Lung (tissue), 17 donors: ENCODE measurements at places on chromosomes 5 and 9. TPM values are rescaled to one million over a fixed set of nuclear protein-coding genes. Genes with fewer than 3 reads are reported as not detected.

SPATA31C1 gene
- not detected for total RNA-seq

- DNase-seq: no peak
Measured at GRCh38 chr9:136882109-136882946, 4.0 kb upstream of the TRAF2 start.

GRCh38 chr9:642014-642413 is 199.5 kb upstream of the DMRT1 start:
- DNase-seq: no peak

CD180 gene
- total RNA-seq: 2.6 TPM

- no peak for DNase-seq
Measured at GRCh38 chr5:127010362-127010761, 20.0 kb downstream of the MARCHF3 start.

TMOD1 gene
- total RNA-seq: 2.4 TPM

GRCh38 chr9:136943291-136944211 is 987 bp downstream of the FBXW5 start:
- no peak for DNase-seq

PCDHGB2 gene
- total RNA-seq: 10.1 TPM

- no peak for DNase-seq
Measured at GRCh38 chr5:179420476-179420875, 75.2 kb upstream of the ADAMTS2 start.

GRCh38 chr9:126773004-126773607 is 31.7 kb upstream of the ZBTB43 start:
- no peak for DNase-seq

PARP8 gene
- total RNA-seq: 59.4 TPM

GRCh38 chr9:38412751-38413150 is 11.5 kb downstream of the IGFBPL1 start:
- no peak for DNase-seq

- DNase-seq: peak; percentile 54
Measured at GRCh38 chr5:126808521-126808988, 31.6 kb downstream of the LMNB1 start.

GRCh38 chr5:71732011-71732410 is 12.9 kb downstream of the CARTPT start:
- DNase-seq: peak; percentile 26

DNA sequence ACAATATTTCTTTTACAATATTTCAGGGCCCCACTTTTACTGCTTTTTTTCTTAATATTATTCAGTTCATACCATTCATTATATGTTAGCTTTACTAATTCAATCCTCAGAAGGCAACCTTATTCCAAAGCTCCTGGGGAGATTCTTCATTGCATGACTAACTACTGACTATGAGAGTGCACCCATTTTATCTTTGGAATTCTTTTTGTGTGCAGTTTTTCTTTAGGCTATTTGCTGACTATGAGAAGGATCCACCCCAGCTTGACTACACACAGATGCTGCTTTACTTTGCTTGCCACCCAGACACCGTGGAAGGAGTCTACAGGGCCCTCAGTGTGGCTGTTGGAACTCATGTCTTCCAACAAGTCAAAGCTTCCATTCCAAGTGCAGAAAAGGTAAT is 56.9 kb upstream of the IL7R start:
- no peak for DNase-seq

CCL27 gene
- 0.55 TPM for total RNA-seq

DNA sequence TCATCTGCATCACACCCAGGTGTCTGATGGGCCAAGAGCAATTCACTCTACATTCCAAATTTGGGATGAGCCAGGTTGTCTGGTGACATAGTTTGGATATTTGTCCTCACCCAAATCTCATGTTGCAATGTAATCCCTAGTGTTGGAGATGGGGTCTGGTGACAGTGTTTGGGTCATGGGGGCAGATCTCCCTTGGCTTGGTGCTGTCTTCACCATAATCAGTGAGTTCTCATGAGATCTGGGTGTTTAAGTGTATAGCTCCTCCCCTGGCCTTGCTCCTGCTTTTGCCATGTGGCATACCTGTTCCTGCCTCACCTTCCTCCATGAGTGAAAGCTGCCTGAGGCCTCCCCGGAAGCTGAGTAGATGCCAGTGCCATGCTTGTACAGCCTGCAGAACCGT is 7.4 kb upstream of the SIL1 start:
- no peak for DNase-seq

DHFR gene
- total RNA-seq: 11.9 TPM

GRCh38 chr9:83198371-83198770 is 135.4 kb upstream of the RASEF start:
- no peak for DNase-seq

GRCh38 chr9:117453737-117454136 is 38.9 kb upstream of the ASTN2 start:
- DNase-seq: no peak

IFNE gene
- not detected for total RNA-seq

DNA sequence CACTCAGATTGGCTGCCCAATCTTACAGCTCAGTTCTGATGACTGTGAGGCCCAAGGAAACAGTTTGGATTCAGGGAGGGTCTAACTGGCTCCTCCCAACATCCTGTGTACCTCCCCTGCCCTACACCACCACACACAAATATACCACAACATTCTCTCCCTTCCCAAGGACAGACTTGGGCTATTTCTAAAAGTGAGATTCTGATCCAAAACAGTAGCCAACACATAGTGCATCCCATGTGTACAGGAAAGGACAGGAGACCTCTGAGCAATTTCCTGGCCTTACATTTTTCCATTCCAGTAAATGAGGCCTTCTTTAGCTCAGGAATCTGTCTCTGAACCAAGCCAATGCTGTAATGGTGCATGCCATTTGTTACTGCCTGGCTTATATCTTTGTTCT is 20.8 kb downstream of the ZNF366 start:
- DNase-seq: no peak

GRCh38 chr9:124771867-124772679 is 962 bp upstream of the NR6A1 start:
- peak; percentile 88 for DNase-seq

FGF1 gene
- total RNA-seq: 1.4 TPM

DNA sequence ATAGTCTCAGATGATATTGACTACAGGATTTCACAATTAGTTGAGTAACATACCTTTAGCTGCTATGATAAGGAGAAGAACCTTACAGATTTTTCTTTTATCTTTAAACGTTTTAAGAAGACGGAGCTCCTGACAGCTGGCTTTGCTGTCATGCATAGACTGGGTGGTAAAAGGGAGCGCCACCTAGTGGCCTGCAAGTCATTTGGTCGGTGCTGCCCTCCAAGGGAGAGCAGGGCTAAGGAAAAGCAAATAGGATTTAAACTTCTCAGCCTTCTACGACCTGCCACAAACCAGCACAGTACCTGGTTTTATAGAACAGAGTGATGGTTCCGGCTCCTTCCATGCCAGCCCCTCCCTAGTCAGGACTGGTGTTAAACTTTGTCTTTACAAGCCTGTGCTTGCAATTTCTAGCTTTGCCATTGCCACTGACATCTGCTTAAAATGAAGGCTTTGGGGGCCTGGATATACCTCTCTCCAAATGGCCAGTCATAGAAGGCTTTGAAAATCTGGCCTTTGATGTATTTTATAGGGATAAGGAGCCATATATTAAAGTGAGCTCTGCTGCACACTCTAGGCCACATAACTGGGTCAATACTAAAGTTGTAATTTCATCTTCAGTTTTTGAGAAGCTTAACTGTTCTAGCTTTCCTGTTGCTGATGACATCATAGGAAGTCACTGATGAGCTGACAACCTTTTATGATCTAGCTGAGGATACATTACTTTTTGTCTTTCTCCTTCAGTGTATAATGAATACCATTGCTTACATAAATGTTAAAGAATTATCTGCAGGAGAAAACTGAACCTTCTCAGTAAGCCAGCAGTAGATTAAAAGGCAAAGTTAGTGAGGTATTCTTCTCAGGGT is 31.1 kb upstream of the ADAMTSL1 start:
- DNase-seq: peak; percentile 76

GRCh38 chr5:173911623-173912022 is 23.5 kb downstream of the CPEB4 start:
- DNase-seq: no peak

DNA sequence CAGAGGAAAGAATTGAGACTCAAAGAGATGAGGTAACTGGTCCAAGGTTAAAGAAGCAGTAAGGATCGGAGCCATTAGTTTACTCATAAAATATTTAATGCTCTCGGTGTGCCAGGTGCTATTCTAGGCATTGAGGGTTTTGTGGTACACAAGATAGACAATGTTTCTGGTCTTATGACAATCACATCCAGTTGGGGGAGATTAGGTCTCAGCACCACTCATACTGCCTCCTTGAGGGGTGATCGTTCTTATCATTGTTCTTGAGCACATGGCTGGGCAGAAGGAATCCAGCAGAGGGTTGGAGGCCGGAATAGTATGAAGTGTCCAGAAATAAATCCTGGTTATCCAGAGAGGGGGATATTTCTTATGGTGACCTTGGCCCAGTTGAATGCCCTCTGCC is 40.7 kb upstream of the LCP2 start:
- no peak for DNase-seq

DNA sequence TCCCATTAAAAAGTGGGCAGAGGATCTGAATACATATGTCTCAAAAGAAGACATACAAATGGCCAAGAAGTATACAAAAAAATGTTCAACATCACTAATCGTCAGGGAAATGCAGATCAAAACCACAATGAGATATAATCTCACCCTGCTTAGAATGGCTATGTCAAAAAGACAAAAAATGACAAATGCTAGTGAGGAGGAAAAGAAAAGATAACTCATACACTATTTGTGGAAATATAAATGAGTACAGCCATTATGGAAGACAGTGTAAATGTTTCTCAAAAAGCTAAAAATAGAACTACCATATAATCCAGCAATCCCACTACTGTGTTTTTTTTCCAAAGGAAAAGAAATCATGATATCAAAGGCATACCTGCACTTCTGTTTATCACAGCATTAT is 450.7 kb downstream of the EFNA5 start:
- DNase-seq: no peak

DNA sequence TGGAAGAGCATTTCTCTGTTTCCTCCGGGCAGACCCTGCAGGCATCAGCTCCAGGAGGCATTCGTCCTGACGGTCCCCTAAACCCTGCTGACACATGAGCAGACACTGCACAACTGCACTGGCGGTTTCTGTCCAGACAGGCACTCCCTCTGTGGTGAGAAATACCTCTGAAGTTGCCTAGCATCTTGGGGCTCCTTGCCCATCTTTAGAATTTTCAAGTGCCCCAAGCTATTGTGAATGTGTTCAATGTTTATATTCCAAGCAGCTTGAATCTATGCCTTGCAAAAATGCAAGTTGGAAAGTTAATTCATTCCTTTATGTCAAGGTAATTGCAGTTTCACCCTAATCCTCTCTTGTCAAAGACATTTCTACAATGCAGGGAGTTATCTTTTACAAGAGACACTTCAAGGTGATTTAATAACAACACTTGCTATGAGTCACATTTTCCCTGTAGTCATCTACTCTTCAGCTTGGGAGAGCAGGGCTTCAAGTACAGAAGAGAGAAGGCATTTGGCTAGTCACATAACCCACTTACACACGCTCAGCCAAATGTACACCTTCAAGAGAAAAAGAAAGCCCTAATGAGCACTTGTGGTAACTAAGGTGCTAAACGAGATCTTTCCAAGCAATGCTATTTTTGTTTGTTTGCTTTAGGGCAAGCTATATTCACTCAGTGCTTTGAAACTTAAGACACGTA is 302.5 kb downstream of the MLLT3 start:
- DNase-seq: no peak

NTNG2 gene
- 2.2 TPM for total RNA-seq

DNA sequence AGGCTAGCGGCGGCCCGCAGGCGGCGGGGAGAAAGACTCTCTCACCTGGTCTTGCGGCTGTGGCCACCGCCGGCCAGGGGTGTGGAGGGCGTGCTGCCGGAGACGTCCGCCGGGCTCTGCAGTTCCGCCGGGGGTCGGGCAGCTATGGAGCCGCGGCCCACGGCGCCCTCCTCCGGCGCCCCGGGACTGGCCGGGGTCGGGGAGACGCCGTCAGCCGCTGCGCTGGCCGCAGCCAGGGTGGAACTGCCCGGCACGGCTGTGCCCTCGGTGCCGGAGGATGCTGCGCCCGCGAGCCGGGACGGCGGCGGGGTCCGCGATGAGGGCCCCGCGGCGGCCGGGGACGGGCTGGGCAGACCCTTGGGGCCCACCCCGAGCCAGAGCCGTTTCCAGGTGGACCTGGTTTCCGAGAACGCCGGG is 253 bp downstream of the SLC12A2 start:
- no peak for DNase-seq

- no peak for DNase-seq
Measured at GRCh38 chr5:149140197-149141002, 893 bp upstream of the ABLIM3 start.

DNA sequence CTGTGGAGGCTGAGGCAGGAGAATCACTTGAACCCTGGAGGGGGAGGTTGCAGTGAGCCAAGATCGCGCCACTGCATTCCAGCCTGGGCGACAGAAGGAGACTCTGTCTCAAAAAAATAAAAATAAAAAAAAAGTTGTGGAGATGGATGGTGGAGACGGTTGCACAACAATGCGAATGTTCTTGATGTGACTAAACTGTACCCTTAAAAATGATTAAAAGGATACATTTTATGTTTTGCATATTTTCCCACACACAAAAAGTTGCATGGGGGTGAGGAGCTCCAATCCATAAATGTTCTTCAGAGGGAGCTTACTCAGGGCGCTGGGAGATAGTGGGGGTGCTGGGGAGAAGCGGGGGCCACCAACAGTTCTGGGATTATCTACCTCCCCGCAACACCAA is 43.8 kb upstream of the CDKN2AIPNL start:
- DNase-seq: no peak

DNA sequence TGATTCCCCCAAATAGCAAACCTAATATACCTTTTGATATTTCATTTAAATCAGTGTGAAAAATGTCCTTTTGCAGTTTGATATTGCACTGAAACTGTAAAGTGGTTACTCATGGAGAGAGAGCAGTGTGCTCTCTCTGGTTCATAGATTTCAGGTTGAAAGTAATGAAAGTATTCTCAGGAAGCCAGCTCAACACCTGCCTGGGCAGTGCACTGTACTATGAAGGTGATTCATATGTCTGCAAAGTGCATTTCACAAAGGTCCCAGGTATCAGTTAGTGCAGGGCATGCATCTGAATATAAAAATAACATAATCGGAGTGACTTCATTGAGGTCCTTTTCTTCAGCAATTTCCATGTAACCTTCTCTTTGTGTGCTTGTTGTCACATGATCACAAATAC is 274.3 kb downstream of the CDH18 start:
- DNase-seq: no peak

- no peak for DNase-seq
Measured at GRCh38 chr5:143314659-143315058, 88.8 kb downstream of the NR3C1 start.

EGFLAM gene
- 0.52 TPM for total RNA-seq

- DNase-seq: peak; percentile 38
Measured at GRCh38 chr5:88673253-88674105, 209.5 kb downstream of the MEF2C start.

GRCh38 chr5:122154491-122154890 is 25.1 kb downstream of the ZNF474 start:
- no peak for DNase-seq
